ENCODE measurements at places on chromosomes 12 and 14.

- no peak for DNase-seq
Observed at GRCh38 chr12:98446682-98447081, 68.7 kb upstream of the TMPO start.

DNA sequence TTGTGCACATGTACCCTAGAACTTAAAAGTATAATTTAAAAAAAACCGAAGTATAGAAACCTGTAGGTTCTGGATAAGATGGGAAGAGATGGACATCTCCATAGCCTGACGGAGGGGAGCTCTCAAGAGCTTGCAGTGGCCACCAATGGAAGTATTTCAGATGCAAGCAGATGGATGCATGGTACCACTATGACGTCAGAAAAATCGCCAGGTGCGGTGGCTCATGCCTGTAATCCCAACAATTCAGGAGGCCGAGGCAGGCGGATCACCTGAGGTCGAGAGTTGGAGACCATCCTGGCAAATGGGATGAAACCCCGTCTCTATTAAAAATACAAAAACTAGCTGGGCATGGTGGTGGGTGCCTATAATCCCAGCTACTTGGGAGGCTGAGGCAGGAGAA, 3.4 kb downstream of the TEX22 start:
- DNase-seq: no peak

- no peak for DNase-seq
Observed at GRCh38 chr12:21354641-21355040, 18.1 kb upstream of the IAPP start.

DNA sequence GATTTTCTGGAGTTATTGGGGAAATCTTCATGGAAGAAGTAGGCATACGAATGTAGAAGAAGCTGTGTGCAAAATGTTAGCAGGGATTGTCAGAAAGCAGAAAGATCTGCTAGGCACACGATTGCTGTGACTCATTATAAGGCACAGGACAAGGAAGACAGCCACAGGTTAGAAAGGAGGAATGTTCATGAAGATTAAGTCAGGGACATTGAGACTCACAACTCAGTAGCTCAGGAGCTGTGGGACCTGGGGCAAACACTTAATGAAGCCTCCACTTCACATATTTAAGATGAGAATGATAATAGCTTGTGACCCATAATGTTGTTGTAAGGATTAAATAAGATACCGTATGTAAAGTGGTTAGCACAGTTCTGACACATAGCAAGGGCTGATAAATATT, 26.6 kb upstream of the RTRAF start:
- DNase-seq: no peak

DNA sequence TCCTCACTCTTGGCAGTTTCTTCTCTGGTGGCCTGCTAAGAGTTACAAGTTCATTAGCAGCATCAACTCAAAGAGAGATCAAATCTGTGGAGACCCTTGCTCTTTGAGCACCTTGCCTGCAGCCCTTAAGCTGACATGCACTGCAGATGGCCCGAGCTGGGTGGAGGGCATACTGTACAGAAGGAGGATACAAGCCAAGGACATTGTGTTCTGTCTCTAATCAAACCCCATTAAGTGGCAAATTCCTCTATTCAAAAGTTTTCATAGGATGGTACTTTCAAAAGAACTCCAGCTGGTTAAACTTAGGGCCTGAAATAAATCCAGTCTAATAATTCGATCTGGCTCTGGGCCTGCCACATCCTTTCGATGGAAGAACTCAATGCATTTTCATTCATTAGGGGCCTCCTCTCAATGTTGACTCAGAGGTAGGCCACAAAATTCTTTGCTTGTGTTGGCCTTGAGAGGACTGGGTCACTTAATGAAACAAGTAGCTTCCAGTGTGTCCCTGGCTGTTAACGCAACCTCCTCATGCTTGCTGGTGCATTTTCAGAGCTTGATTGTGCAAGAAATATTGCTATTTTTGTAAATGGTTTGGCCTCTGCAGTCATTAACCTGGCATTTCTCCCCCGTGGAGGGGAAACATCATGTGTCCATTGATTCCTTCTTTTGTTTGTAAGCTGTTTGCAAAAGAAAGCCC, 318.2 kb downstream of the NUAK1 start:
- DNase-seq: no peak

- no peak for DNase-seq
Observed at GRCh38 chr14:21874946-21875345, 201.3 kb upstream of the OR4E1 start.

DNA sequence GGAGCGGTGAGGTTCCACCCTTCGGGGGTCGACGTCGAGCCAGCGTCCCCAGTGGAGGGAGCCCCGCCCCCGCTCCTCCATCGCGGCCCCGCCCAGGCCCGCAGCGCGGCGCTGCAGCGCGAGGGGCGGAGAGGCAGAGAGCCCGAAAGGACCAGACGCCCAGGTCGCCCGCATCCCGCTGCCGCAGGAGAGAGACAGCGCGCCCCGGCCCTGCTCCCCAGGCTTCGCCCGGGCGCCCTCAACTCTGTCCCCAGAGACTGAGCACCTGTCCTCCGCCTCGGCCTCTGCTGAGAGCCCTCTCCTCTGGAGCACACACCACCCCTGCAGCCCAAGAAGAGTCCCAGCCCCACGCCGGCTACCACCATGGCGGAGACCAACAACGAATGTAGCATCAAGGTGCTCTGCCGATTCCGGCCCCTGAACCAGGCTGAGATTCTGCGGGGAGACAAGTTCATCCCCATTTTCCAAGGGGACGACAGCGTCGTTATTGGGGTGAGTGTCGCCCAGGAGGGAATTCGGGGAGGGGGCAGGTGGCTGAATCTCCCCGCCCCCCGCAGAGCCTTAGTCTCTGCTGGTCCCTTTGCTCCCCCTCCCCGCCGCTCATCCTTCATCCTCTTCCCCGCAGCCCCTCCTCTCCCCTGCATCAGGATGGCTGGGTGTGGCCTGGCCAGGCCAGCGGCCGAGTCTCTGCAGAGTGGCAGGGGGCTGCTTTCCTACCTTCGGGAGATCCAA, at the start of gene KIF5A:
KIF5A (plus strand) TSS at position 136 of the 732 bp plus-strand sequence; CDS start at position 364, 228 bp downstream.
- peak; percentile 58 for DNase-seq

DNA sequence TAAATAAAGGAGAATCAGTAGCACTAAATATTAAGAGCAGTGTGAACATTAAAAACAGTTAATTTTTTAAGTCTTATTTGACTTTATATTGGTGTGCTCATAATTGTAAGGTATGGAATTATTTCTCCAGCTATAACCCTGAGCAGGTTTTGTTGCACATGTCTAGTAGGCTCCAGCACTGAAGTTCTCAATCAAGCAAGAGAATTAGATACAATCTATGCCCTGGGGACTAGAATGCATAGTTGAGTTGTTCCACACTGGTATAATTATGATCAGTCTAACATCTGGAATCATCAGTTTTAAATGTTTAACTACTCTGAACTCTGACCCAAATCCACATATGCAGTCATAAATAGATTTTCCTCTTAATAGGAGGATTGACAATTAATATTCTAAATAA, 257.8 kb upstream of the ARHGAP5 start:
- DNase-seq: peak; percentile 92

- DNase-seq: no peak
Observed at GRCh38 chr12:118274066-118274465, 98.6 kb downstream of the TAOK3 start.

GRCh38 chr14:104436047-104436591, 143.4 kb upstream of the C14orf180 start:
- DNase-seq: no peak

DNA sequence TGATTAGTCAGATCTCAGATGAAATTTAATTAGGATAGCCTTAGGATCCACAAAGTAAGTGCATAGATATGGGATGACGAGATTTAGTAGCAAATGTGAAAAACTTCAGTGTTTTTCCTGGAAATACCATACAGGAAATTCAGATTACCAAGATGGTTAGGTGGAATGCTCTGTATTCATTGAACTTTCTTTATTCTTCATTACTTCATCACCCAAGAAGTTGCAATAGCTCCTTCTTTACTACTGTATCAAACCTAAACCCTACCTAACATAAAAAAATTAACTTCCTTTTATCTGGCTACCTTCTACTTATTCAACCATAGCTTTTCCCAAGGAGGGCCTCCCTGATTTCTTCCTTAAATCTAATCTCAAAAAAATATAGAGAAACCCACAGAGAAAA, 100.4 kb downstream of the TTC6 start:
- DNase-seq: no peak

DNA sequence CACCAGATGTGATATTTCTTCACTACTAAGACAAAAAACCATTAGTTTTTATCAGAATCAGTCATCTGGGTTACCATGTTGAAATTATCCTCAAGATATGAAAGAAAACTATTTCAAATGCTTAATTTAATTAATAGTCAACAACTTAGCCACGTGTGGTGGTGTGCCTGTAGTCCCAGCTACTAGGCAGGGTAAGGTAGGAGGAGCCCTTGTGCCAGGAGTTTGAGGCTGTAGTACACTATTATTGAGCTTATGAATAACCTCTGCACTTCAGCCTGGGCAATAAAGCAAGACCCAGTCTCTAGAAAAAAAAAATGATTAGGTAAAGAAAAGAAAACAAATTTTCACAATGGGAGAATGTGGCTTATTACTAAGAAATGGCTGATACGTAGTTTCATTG, 33.4 kb downstream of the MRPL42 start:
- peak; percentile 17 for DNase-seq

- DNase-seq: no peak
Observed at GRCh38 chr12:12379831-12380730, 23.2 kb downstream of the BORCS5 start.

GRCh38 chr12:51827925-51828818, 20.3 kb downstream of the FIGNL2 start:
- no peak for DNase-seq

- DNase-seq: peak; percentile 94
Observed at GRCh38 chr12:94080341-94081009, 67.9 kb upstream of the PLXNC1 start.

GRCh38 chr14:75738192-75738591, 77.1 kb downstream of the TTLL5 start:
- no peak for DNase-seq

DNA sequence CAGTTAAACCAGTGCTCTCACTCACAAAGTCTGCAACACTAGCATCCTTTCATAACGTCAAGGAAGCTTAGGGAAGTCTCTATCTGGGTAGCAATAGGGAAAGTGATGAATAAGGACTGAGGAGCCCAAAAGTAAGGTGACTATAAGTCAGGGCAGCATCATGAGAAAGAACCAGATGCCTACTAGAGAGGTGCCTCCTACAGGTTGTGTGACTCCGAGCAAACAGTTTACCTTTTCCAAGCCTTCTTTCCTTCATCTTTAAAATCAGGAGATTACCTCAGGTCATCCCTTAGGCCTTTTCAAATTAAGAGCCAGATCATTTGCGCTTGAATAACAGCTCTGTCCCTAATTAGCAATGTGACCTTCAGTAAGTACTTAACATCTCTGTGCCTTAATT, 40.2 kb downstream of the RTN1 start:
- DNase-seq: no peak

DNA sequence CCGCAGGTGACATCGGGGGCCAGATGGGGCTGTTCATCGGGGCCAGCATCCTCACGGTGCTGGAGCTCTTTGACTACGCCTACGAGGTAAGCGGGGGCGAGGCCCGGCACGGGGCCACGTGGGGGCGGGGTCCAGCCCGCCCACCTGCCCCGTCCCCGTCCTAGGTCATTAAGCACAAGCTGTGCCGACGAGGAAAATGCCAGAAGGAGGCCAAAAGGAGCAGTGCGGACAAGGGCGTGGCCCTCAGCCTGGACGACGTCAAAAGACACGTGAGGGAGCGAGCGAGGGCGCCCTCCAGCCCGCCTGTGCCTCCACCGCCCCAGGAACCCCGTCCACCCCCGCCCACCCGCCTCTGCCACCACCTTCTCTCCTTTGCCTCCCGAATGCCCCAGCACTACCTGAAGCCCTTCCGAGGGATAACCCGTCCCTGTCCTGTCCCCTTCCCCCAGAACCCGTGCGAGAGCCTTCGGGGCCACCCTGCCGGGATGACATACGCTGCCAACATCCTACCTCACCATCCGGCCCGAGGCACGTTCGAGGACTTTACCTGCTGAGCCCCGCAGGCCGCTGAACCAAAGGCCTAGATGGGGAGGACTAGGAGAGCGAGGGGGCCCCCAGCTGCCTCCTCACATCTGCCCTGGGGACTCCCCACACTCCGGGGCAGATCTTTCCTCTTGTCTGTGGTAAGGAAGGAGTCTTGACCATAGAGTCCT, 3.9 kb upstream of the SMARCD1 start:
- no peak for DNase-seq
